ENCODE measurements at places on chromosomes 12 and 14.

- DNase-seq = no peak
Measured at GRCh38 chr14:88188745-88189416, 134.2 kb downstream of the KCNK10 start.

DNA sequence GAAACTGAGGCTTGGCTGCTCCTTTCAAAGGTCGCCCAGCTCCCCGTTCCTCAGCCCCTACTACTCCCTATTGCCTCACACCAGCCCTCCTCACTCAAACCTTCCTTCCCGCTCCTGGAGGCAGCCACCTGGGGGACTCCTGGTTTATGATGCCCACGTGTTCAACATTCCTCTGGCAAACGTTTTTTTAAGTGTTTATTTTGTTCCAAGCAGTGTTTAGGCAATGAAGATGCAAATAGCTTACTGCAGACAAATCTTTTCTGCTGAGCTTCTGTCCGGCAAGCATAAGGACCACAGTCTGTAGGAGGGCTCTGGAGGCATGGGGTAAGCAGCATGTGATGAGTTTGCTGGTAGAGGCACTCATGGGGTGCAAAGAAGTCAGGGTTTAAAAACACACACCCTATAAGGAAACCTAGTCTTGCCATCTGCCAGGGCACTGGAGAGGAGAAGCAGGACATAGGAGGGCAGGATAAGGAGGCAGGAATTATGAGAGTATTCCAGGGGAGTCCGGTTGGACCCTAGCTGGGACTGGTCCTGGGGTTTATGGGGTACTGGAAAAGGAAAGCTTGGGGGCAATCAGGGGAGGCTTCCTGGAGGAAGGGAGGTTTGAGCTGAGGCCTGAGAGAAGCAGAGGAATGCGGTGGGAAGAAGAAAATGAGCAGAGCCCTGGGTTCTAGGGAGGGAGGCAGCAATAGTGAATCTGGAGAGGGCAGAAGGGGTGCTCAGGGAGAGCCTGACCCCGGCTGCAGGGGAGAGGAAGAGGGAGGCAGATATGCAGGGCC, 123.3 kb downstream of the NCOR2 start:
- no peak for DNase-seq

DNA sequence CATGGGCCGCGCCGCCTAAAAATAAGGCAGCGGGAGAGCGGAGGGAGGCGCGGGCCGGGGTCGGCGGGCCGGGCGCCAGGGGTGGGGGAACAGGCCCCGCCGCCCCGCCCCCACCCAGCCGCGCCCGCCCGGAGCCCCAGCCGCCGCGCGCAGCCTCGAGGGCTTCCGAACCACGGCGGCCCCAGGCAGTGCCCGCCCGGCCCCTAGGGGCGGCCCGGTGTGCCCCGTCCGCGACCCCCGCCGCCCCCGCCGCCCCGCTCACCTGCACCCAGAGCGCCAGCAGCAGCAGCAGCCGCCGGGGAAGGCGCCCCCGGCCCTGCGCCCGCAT, 519 bp downstream of the JAG2 start:
- no peak for DNase-seq

GRCh38 chr14:22685467-22685866, 41.3 kb upstream of the OR6J1 start:
- DNase-seq = no peak

GRCh38 chr12:21001778-21002177, 129.2 kb upstream of the SLCO1B1 start:
- DNase-seq = no peak

DNA sequence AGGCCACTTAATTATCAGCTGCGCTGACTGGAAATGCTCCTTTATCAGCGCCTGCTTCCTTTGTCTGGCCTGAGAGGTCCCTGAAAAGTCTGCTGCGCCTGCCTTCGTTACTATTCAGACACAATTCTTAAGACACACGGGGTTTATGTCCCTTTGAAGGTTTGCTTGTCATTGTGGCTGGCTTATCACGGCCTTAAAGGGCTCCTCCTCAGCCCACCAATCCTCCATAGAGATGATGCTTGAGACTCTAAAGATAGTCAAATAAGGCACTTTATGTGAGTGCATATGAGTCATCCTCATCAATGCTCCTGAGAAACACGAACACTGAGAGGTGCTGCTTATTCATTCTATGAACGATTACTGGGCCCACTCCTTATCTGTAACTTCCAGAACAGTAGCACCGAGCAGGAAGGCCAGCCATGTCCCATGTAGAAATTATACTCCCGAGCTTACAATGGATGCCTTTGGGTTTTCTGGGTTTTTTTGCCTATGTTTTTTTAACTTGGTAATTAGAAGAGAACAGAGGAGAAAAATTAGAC, 1268.2 kb upstream of the TMEM132C start:
- no peak for DNase-seq

DNA sequence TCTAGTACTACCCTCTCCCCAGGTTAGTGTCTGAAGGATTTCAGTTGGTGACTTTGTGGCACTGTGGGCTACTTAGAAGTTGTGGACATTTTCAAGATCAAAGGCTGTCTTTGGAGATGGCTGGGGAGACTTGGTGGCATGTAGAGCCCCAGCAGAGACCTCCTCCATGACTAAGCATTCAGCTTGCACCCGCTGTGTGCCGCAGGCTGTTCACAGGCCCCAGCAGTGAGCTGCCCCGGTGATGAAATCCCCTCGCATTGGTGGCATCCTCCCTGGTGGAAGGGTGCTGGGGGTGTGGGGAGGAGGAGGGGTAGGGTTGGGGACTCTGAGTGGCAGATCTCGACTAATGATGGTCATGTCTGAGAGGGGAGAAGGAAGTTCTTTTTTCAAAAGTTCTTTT, 173.9 kb downstream of the TSPAN9 start:
- no peak for DNase-seq

GRCh38 chr12:126706300-126706699, 1560.7 kb upstream of the TMEM132C start:
- no peak for DNase-seq

GRCh38 chr12:51850081-51850964, 1.8 kb upstream of the FIGNL2 start:
- DNase-seq = no peak

DNA sequence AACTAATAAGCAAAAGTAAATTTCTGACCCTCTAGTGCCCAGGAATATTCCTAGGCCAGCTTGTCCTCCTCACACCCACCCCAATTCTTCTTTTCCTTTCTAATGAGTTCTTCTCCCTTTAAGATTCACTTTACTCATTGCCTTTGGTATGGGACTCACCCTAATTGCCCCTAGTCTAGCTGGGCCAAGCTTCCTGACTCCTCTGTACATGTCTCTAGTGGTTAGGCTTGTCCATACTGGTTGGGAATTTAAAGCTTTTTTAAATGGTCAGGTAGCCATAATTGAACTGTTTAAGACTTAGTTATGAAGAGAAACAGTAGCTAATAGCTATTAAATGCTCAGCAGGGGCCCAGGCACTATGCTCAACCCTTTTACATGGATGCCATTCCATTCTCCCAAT, 248.2 kb downstream of the C12orf42 start:
- DNase-seq = no peak

- peak; percentile 26 for DNase-seq
Measured at GRCh38 chr12:1093166-1093751, 102.2 kb downstream of the ERC1 start.

DNA sequence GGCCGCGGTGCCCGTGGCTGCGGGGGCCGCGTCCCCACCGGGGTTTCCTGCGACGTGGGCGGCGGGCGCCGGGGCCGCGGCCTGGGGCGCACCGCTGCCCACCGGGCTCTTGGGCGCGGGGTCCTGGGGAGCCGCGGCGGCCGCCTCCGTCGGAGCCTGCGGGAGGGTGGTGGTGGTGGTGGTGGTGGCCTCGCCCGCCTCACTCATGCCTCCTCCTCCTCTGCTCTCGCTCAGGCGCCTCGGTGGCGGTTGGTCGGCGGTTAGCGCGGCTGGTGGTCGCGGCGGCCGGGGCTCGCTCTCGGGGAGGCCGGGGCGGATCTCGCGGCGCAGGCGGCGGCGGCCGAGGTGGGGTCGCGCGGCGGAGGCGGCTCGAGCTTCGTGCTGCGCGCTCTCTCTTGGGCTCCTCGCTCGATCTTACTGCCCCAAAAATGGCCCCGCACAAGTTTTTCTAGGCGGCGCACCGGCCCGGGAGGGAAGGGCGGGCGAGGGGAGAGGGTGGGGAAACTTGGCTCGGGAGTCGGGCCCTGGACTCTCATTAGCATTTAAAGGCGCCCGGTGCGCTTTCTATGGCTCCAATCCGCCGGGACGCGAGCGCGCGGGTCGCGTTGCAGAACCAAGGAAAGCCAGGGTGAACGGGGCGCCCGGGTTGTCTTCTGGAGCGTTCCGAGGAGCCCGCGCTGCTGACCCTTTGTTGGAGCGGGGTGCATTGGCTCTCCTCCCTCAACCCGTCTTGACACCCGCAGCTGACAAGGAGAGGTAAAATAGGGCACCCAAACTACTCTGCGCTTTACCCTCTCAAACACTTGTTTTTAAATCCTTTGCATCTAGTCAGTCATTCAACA, at the start of gene YBX3:
Gene YBX3 (minus strand): TSS at position 419 of the 842 bp plus-strand sequence. CDS start 212 bp downstream, at position 207.
- DNase-seq = peak; percentile 64

DNA sequence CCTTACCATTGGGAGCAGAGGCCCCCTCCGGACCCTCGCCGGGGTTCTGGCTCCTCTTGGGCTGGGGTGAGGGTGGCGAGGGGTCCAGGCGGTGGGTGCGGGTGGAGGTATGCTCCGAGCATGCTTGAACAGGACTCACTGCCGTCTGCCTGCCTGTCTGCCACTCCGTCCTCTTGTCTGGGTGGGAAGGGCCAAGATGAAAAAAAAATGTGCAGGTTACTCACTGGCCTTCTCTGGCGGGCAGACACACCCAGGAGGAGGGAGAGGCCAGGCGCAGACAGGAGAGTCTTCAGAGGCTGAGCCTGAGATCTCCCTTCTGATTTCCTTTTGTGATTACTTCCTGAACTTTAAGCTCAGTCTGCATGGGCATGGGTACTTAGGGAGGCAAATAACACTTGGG, 76.1 kb downstream of the STON2 start:
- DNase-seq = peak; percentile 31

GRCh38 chr12:52052468-52053186, 1.4 kb downstream of the NR4A1 start:
- DNase-seq = no peak

DNA sequence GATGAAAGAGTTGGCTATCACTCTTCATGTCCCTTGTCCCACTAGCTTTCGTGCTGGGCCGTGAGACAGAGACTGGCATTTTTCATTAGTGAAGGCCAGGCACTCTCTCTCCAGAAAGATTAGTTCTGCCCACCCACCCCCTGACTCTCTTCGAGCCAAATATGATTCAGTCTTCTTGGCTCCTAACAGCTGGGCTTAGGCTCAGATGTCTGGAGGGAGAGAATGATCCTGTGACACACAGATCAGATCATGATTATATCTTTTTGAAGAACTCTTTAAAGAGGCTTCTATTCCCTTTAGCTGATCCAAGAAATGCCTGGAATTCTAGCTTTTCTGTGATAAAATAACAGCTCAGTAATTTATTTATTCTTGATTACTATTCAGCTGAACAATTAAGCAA, 5.2 kb upstream of the GNG2 start:
- DNase-seq = peak; percentile 58

- DNase-seq = no peak
Measured at GRCh38 chr12:1962051-1963020, 41.9 kb downstream of the DCP1B start.

DNA sequence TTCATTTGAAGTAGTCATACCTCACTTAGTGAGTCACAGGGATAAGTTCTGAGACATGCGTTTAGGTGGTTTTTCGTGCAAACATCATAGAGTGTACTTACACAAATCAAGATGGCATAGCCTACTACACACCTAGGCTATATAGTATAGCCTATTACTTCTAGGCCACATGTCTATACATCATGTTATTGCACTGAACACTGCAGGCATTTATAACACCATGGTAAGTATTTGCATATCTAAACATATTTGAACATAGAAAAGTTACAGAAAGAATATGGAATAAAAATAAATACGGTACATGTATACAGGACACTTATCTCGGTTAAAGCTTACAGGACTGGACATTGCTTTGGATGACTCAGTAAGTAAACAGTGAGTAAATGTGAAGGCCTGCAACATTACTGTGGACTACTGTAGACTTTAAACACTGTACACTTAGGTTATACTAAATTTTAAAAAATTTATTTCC, 670.6 kb downstream of the SLC16A7 start:
- no peak for DNase-seq

DNA sequence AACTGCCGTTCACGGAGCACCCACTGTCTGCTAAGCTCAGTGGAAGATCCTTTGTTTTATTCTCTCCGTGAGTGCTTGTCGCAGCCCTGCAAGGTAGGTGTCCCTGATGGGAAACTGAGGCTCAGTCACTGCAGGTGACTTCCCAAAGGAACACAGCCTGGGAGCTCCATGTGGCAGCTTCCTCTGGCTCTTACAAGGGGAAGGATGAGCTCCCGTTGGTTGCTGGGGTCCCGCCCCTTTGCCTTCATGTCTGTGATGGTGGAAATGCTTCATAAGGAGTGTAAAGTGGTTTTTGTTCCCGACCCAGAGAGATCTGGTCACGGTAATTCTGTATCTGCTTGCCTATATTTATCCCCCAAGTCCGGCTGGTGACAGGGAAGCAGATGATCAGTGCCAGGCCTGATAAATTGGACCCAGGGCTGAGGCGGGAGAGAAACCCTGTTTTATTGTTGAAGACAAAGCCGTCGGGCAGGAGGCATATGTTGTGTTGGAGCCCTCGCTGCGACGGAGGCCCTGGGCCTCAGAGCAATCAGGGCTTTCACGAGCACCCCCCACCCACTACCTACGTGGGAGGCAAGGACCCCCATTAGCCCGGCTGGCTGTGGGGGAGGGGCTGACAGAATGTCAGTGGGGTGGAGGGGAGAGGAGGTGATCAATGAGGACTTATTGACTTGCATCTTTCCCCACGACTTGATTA, 91.9 kb downstream of the KIF26A start:
- no peak for DNase-seq

GRCh38 chr12:65923228-65923627, 98.9 kb downstream of the HMGA2 start:
- no peak for DNase-seq

- DNase-seq = peak; percentile 19
Measured at GRCh38 chr14:73426877-73427276, 31.5 kb downstream of the NUMB start.

GRCh38 chr12:11879306-11879705, 191.4 kb upstream of the BCL2L14 start:
- DNase-seq = peak; percentile 22

- DNase-seq = no peak
Measured at GRCh38 chr12:3597526-3598210, 106.7 kb downstream of the PRMT8 start.

DNA sequence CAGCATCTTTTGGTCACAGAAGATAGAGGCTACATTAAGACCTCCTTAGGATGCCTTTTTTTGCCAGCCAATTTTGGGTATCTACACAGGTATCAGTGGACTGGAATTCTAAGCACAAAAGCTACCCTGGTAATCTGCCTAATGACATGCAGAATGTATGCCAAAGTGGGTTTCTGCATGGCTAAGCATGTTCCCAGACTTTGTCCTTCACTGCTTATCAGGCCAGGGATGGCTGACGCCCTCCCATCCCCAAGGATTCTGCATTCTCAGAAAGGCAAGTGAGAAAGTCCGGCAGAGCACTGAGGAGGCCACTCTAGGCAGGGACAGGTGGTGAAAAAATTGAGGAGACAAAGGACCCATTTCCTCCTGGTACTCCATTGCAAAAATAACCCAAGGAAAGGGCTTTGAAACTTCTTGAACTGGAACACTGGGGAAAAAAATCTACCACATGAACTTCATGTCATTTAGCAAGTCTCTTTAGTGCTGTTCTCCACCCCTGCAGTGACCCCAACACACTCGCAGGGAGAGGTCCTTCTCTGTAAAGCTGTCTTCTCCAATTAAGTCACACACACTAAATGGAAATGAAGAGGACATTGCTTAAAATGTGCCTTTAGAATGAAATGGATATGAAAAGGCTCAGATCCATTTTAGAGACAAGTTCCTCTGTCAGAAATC, 91.7 kb upstream of the MAX start:
- DNase-seq = no peak

GRCh38 chr12:38159092-38159551, 157.5 kb upstream of the ALG10B start:
- no peak for DNase-seq
